ENCODE measurements at places on chromosomes 6 and 20.

DNA sequence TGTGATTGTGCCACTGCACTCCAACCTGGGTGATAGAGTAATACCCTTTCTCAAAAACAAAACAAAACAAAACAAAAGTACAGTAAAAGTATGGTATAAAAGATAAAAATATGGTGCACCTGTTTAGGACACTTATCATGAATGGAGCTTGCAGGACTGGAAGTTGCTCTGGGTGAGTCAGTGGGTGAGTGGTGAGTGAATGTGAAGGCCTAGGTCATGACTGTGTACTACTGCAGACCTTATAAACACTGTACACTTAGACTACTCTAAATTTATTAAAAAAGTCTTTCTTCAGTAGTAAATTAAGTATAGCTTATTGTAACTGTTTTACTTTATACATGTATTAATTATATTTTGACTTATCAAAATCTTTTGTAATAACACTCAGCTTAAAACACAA, 46.0 kb downstream of the ZFP64 start:
- DNase-seq: no peak

GRCh38 chr20:63843222-63843621, 12.2 kb upstream of the ZBTB46 start:
- no peak for DNase-seq

DNA sequence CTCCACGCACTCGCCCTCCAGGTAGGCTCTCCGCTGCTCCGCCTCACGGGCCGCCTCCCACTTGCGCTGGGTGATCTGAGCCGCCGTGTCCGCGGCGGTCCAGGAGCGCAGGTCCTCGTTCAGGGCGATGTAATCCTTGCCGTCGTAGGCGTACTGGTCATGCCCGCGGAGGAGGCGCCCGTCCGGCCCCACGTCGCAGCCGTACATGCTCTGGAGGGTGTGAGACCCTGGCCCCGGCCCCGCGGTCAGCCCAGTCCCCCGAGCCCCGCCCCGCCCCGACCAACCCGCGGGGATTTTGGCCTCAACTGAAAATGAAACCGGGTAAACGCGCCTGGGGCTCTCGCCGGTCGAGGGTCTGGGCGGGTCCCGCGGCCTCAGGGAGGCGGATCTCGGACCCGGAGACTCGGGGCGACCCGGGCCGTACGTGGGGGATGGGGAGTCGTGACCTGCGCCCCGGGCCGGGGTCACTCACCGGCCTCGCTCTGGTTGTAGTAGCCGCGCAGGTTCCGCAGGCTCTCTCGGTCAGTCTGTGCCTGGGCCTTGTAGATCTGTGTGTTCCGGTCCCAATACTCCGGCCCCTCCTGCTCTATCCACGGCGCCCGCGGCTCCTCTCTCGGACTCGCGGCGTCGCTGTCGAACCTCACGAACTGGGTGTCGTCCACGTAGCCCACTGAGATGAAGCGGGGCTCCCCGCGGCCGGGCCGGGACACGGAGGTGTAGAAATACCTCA, 598 bp downstream of the HLA-B start:
- no peak for DNase-seq

GRCh38 chr20:38628580-38629470, 27.2 kb downstream of the ARHGAP40 start:
- no peak for DNase-seq

DNA sequence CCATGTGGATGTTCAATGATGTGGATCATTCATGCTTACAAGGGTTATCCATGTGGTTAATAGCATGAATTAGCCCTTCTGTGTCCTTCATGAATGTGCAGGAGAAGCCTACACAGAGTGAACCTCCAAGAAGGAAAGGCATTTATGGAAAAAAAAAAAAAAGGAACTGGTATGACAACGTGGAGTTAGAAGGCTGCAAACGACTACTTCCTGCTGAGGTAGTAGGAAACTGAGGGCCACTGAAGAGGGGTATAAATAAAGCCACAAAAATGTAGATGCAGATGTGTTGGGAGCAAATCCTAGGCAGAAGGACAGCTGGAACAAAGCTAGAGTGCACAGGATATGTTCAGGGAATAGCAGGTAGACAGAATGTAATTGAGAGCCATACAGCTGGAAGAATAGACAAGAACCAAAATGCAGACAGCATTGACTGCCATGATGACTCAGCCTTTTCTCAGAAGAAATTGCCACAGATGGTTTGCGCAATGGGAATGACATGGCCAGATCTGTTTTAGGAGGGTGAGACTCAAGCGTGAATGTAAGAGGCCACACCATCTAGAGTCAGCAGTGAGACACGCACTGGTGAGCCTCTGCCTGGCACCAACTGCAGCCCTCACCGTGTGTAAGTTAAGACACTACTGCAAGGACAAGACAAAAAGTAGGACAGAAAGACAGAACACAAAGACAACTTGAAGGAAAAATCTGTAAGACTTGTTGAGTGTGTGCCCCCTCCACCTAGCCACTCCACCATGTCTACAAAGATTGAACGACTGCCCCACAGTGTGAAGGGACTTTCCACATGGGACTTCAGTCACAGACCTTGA, 79.8 kb downstream of the KIF13A start:
- peak; percentile 14 for DNase-seq
